ENCODE measurements at places on chromosomes 5 and 9. TPM values are rescaled to one million over a fixed set of nuclear protein-coding genes. Genes with fewer than 3 reads are reported as not detected.
A peak's percentile ranks its signal among the peaks of the same experiment; 100 is the strongest.

The PCDHGA10 gene
- 8.7 TPM for total RNA-seq

The LEAP2 gene
- total RNA-seq, result 3.6 TPM

The PTGES gene
- total RNA-seq, result 2.1 TPM

DNA sequence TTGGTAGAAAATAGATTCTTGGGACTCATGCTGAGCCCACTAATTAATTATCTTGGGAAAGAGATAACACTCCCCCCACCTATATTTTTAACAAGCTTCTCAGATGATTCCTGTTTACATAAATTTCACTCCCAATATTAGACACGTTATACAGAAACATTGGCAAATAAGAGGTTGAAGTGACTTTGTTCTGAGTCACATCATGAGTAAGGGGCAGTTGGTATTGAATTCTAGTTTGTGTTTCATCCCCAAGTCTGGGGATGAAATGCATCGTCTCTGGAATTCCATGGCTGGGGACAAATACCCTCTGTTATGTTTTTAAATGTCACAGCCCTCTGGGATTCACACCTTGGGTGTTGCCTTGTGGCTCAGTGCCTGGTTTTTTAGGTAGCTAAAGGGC lies 41.0 kb downstream of the BASP1 start:
- H3K27me3 ChIP-seq, result no peaks in the 10 kb centered on the region
- no peak for DNase-seq
- no peak overlapping the region for H3K4me3 ChIP-seq
- H3K36me3 ChIP-seq, result no peaks in the 10 kb centered on the region

GRCh38 chr9:79667817-79668436 lies 96.2 kb downstream of the TLE4 start:
- H3K4me1 ChIP-seq, result peaks cover 10% of the 10 kb centered on the region
- H3K36me3 ChIP-seq, result no peaks in the 10 kb centered on the region
- H3K27ac ChIP-seq, result peak overlapping the region; percentile 23
- peak; percentile 70 for DNase-seq
- H3K4me3 ChIP-seq, result no peak overlapping the region

GRCh38 chr5:174281855-174282254 lies 236.3 kb downstream of the NSG2 start:
- H3K27ac ChIP-seq, result no peak overlapping the region
- no peak overlapping the region for H3K4me3 ChIP-seq
- H3K27me3 ChIP-seq, result no peaks in the 10 kb centered on the region

GRCh38 chr9:134751622-134752021 lies 110.0 kb downstream of the COL5A1 start:
- no peaks in the 10 kb centered on the region for H3K36me3 ChIP-seq
- DNase-seq, result no peak
- no peaks in the 10 kb centered on the region for H3K4me1 ChIP-seq
- no peak overlapping the region for H3K4me3 ChIP-seq

All from thyroid gland (tissue), 4 donors.